CMK (cell line): ENCODE measurements at places on chromosomes 5 and 9.

DNA sequence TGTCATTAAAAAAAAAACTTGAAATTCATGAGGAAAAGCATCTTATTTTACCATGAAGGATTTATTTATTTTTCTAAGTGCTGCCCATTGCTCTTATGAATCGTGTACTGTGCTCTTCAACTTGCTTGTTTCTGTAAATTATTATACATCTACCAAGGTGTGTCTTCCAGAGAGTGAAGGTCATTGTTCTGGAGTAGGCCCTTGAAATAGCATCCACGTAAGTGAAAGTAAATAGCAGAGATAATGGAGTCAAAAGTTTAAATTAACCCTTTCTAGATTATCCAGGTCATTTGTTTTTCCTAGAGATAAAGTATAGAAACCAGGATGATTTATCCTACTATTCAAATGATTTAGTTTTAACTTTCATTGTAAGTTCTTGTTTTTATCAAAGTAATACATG, 473.1 kb downstream of the DIRAS2 start:
- no peak for DNase-seq

DNA sequence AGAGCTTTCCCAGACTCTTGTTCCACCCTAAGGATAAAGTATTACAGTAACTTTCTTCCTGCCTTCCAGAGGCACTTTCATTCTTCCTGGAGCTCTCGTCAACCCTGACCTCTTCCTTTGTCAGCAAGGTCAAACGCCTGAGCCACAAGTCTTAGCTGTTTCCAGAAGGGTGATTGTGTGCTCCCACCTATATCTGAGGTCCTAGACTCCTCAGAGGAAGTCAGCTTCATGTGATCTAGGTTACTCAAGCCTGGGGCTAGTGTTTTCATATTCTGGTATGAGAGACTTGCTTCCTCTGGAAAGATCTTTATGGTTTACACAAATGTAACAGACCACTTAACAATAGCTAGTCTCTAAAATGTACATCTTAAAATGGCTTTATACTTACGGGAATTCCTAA, 5.4 kb upstream of the FAM120A start:
- DNase-seq = no peak

DNA sequence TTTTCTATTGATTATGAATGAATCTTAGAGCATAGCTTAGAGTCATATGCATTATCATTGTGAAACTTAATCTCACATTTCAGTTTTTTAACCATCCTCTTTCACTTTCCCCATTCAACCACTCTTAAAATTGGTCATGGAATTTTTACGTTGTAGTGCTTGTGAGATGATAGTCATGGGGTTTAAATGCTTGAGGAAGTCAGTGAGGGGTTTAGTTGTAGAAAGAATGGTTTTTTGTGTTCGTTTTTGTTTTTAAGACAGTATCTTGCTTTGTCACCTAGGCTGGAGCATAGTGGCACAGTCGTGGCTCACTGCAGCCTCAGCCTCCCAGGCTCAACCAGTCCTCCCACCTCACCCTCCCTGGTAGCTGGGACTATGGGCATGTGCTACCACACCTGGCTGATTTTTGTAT, 19.6 kb downstream of the UGCG start:
- no peak for DNase-seq

DNA sequence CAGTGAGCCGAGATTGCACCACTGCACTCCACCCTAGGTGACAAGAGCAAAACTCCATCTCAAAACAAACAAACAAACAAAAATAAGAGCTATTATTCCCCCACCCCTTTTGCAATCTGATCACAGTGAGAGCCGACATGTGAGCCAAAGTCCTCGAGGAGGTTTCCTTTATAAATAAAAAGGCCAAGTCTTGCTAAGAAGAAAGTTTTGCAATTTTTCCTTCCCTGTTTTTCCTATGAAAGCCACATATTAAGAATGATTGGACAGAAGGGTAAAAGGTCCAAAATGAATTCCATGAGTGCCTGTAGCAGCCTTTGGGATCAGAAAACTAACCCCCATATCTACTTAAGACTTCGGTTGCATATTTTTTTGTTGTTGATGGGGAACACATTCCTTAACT, 179.7 kb downstream of the TSSK1B start:
- no peak for DNase-seq

- no peak for DNase-seq
Measured at GRCh38 chr9:77946969-77947620, 84.5 kb downstream of the GNAQ start.

DNA sequence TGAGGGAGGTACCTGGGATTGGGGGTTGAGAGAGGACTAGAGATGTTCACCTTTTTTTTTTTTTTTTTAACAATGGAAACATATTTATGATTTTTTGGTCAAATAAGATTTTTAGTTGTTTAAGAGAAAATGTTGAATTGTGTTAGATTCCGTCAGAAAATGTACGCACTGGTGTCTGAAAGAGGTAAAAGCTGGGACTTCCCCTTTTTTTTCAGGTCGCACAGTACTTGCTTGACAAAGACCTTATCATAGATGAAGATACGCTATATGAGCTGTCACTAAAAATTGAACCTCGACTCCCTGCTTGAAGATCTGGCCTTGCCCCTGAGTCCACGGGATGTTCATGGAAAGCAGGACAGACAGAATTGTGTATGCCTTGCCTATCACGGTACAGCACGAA, 7.7 kb upstream of the CKMT2 start:
- no peak for DNase-seq

- no peak for DNase-seq
Measured at GRCh38 chr5:157204765-157205164, 24.1 kb downstream of the ITK start.

DNA sequence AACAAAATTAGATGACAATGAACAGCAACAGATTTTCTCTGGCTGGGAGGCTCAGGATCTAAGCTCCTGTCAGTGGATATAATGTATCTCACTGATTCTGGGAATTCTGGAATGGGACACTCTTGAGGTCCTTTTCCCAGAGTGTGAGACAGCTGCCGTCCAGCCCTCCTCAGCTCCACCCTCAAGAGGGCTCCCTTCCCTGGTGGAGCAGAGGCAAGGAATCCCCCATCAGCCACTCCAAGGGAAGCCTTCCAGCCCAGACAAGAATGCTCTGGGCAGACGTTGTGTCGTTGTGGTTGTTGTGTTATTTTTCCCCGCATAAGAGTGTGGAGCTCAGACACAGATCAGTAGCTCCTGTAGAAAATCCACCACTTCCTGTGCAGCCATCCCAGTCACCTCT, 47.7 kb upstream of the ATP10B start:
- DNase-seq = no peak

GRCh38 chr5:64754066-64754465, 14.4 kb downstream of the SREK1IP1 start:
- DNase-seq = no peak

DNA sequence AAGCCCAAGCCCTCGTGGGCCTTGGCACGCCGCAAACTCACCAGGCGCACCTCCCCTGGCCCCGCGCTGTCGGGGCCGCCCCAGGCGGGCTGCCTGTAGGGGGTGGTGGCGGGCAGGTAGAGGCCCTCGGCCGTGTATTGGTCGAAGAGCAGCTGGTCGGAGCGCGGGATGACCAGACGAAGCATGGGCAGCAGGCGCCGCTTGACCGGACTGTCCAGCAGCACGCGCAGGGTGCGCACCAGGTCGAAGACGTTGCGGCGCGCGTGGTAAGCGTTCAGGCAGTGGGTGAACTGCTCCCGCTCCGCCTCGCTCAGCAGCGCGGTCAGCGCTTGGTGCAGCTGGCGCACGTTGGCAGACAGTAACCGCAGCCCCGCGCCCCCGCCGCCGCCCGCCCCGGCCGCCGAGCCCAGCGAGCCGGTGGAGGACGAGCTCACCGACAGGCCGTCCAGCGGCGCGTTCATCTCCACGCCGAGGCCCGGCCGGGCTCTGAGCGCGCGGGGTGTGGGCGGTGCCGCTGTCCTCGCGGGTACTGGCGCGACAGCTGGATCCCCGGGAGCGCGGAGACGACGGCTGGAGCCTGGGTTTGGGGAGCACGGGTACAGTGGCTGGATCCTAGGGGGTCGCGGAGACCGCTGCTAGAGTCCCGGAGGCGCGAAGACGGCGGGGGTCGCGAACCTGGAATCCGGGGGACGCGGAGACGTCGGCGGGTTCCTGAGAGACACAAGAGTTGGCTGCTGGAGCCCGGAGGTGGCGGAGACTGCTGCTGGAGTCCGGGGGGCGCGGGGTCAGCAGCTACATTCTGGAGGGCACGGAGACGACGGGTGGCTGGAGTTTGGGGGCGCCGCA, 709 bp downstream of the WHRN start:
- DNase-seq = no peak

DNA sequence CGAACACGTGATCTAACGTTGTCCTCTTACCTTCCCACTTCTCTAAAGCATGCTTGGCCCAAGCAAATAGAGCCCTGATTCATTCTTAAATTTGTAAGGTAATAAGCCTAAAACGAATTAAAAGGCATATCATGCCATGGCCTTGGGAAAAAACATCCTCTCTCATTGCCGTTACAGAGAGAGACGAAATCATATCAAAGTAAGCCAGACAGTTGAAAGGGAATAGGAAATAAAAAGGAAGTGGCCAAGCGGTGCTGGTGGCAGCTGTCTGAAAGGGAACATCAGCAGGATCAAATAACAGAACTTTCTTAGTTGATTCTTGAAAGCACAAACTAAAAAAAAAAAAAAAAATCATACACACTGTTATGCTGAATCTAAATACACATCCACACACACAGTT, 49.1 kb upstream of the CDH6 start:
- DNase-seq = peak; percentile 9

DNA sequence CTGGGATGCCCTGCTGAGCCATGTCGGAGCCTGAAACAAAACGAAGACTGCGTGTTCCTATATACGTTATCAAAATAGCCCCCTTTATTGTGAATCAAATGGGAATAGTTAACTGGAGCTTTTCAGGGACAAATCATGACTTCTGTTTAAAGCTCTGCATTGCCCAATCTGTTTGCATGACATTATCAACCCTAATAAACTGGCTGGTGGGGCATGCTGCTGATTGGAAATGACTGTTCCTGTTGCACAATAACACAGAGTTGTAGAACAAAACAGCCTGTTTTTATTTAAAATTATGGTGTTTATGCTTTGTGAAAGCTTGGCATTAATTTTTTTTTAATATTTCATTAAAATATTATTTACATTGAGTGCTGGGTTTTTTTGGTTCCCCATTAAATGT, 215.5 kb downstream of the TMEM167A start:
- DNase-seq = no peak
